ENCODE measurements at places on chromosomes 2 and 18. TPM values are rescaled to one million over a fixed set of nuclear protein-coding genes. Genes with fewer than 3 reads are reported as not detected.

Gene RTN4
- polyA plus RNA-seq, result 406 TPM

DNA sequence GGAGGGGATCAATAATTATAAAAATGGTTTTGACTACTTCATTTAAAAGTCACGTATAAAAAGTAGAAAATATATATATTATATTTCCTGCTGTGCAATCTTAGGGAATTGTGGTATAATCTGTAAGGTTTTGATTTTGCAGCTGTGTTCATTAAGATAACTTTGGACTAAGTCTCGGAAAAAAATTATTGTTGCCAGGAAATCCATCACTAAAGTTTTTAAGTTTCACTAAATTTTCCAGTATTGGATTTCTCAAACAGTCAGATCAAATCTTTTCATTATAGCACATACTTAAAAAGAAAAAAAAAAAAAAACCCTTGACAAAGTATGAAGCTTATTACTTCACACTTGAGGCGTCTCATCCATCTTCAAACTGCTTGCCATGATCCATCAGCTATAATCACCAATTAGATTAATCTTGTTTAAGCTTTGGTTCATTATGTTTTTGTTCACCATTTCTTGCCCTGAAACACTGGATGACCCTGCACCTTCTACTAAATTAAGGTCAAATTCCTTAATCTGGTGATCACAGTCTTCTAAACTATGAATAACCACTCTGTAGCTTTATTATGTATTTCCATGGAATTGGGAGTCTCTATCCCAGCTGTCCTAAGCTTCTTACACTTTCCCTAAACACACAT, 326.6 kb upstream of the COL3A1 start:
- no peak for DNase-seq

Gene TRPM8
- polyA plus RNA-seq, result 0.30 TPM

DNA sequence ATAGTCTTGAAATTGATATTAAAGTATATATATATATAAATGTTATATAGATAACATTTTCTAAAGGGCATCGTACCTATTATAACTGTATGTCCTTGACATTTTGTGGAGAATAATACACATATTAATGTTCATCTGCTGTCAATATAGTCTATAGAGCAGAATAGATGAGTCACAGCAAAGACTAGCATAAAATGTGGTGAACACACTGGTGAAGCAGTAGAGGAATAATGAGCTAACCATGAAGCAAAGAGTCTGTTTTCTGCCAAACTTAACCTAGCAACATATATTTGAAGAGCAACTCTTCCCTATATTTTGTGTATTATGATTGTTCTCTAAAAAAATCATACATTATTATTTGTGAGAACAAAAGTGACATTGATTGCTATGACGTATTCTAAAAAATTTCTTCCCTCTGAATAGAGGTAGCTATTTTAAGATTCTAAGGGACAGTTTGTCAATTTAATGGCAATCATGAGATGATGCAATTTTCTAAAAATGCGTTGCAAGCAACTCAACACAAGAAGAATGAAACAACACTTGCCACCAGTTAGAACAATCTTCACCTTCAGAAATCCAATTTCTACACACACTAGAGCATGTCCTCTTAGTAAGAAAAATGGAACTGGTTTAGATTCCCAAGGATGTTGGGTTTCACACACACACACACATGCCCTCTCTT, 22.0 kb downstream of the DOCK10 start:
- DNase-seq, result no peak

- no peak for DNase-seq
These were observed 46.9 kb downstream of the NGEF start for GRCh38 chr2:232966122-232966521.

- DNase-seq, result no peak
These were observed 71.1 kb downstream of the LDLRAD4 start for GRCh38 chr18:13289481-13290205.

DNA sequence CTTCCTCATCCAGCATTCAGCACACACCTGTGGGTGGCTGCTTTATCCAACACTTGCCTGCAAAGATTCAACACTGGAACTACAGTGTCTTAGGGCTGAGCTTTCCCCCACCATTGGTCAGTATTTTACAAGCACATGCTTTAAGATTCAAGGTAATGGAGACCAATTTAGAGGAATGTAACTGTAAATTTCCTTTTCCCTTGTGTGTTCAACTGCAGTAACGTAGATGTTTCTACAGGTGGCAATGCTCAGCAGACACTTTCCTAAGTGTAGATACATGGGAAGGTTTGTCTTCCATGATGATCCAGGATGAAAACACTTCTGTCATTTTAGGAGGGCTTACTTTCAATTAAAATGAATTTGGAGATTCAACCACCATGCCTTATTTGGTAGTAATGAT, 143.6 kb upstream of the PXDN start:
- no peak for DNase-seq

Measured in left renal cortex interstitium (tissue), 4 donors.